ENCODE measurements at places on chromosomes 1 and 21.

GRCh38 chr1:107726860-107727259, 238.1 kb downstream of the VAV3 start:
- no peak for DNase-seq

- no peak for DNase-seq
Measured at GRCh38 chr1:69494221-69494620, 73.5 kb upstream of the LRRC7 start.

- DNase-seq = no peak
Measured at GRCh38 chr1:10490286-10490970, 15.7 kb downstream of the PEX14 start.

- no peak for DNase-seq
Measured at GRCh38 chr1:164926107-164926506, 367.1 kb downstream of the PBX1 start.

- peak; percentile 2 for DNase-seq
Measured at GRCh38 chr1:175373786-175374623, 181.4 kb upstream of the KIAA0040 start.

GRCh38 chr1:206581571-206581981, 30.7 kb downstream of the EIF2D start:
- no peak for DNase-seq

DNA sequence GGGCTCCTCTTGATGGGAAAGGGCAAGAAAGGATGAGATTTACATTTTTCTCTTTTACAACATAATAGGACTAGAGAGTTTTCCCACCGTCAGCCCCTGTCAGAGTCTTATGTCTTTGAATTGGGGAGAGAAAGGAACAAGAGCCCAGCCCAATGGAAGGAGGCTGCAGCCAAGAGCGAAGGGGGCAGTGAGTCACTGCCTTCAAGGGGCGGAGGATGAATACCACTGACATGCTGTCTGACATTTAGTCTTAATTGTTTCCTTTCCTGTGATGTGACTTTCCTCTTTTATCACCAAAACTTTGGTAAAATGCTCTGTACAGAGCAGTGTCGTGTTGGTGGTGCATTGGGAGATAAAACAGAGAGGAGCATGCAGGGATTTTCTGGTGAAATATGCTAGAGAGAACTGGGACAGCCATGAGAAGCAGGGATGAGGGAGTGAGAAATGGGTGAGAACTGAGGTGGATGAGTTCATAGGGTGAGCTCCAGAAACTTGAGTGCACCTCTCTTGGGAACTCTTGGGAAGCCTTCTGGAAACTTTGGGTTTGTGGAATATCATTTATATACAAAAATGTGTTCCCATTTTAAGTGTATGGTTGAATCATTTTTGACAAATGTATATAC, 179.9 kb upstream of the FGGY start:
- peak; percentile 74 for DNase-seq

DNA sequence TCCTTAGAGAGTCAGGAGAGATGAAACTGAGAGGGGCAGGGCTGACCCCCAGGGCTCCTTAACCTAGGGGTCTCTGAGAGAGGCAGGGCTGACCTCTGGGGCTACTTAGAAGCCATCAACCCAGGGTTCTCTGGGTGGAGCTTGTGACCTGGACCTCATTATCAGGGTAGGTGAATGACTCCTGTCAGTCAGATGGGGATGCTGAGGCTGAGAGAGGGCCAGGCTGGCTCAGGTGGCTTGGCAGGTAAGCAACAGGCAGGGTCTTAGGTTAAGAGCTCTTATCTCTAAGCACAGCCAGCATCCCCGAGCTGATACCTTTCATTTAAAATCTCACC, 160.9 kb downstream of the PTPRU start:
- no peak for DNase-seq
